Adipocyte (in vitro differentiated cells): ENCODE measurements at places on chromosomes 3 and 15.
A peak's percentile ranks its signal among the peaks of the same experiment; 100 is the strongest.

- DNase-seq: no peak
Observed at GRCh38 chr3:157876556-157876955, 229.7 kb downstream of the SHOX2 start.

DNA sequence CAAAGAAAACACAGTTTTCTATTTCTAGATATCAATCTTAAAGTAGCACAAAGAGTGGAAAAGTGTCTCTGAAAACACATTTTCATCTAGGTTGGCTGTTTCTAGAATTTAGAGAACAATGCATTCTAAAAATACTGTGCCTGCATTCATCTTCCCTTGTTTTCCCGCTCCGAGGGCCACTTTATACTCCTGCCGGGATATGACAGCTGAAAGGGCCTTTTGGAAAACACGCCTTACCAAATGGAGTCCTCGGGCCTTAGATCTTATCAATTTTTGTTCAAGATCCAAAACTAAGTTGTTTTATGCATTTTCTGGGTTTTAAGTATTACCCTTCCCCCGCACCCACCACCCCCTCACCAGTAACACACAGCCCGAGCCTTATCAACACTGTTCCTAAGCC lies 47.9 kb upstream of the ARHGEF3 start:
- no peak for DNase-seq

GRCh38 chr3:193744048-193744821 lies 151.2 kb downstream of the OPA1 start:
- no peak for DNase-seq

- DNase-seq: no peak
Observed at GRCh38 chr3:188246905-188247304, 92.9 kb downstream of the LPP start.

- no peak for DNase-seq
Observed at GRCh38 chr15:25891081-25891480, 28.0 kb upstream of the ATP10A start.

DNA sequence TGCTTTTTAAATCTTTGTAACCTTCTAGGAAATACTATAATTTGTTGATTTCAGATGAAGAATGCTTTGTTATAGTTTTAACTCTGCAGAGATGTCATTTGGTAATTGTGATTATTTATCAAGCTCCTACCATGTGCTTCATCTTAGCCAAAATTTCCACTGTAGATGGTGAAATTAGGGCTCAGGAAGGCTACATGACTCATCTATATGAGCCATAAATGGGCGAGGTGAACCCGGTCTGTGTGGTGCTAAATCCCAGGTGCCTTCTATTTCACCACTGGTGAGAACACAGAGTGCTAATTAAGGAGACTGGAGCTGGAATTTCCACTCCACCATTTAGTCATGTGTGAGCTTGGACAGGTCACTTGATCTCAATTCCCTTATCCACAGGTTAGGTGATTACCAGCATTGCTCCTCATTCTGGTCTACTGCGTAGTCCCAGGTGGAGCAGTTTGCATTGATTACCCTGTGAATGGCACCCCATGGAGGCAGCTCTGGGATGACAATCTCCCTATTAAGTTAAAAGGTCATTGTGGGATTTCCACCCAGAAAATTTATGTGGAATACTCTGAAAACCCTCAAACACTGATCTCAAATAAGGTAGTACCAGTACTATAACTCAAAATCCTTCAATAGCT lies 2.8 kb upstream of the CCR3 start:
- no peak for DNase-seq

- DNase-seq: peak; percentile 19
Observed at GRCh38 chr3:51386159-51386851, 1.2 kb downstream of the MANF start.

DNA sequence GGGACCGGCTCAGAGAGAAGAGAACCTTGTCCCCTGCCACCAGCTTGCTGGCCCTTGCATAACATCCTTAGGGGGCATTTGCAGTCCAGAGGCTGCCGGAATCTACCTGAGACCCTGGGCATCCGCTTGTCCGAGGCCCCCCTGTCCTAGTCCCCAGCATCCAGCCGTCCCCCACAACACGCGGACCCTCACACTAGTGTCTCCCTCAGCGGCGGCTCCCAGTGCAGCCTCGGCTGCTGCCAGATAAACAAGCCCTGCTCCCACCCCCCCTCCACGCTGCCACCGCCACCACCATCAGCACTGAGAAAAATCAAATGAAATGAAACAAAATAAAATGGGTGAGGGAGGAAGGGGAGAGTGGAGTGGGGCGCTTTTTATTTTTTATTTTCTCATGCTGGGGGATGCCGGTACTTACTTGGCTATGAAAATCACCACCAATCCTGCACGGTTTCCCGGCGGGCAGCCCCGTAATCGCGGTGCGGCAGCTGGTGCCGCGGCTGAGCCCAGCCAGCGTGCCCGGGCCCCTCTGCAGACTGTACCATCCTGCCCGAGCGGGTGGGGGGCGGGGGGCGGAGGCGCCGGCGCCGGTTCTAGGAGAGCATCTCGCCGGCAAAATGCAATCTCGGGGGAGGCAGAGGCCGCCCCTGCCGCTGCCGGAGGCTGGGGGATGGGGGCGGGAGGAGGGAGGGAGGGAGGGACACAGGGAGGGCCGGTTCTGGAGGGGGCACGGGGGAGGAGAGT lies at the start of gene ATP2B2:
Gene ATP2B2, minus strand, starts transcription at position 537 of the 741 bp plus-strand sequence. CDS start 56,043 bp downstream, outside the sequence.
- DNase-seq: peak; percentile 39

DNA sequence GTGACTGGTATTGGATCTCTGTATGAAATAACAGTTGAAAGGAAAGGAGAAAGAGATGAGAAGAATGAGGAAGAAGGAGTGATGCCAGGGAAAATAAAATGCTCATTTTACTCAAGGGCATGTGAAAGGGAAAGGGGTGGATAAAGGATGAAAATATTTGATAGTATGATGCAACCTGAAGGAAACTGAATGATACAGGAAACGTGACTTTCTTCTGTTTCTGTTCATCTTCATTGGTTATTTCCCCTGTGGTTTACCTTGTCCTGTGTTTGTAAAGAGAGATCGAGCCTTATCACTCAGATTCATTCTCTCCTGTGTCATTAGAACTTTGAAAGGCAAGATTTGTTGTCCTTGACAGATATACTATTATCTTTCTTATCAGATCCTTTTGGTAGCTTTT lies 243.6 kb upstream of the SLITRK3 start:
- no peak for DNase-seq

DNA sequence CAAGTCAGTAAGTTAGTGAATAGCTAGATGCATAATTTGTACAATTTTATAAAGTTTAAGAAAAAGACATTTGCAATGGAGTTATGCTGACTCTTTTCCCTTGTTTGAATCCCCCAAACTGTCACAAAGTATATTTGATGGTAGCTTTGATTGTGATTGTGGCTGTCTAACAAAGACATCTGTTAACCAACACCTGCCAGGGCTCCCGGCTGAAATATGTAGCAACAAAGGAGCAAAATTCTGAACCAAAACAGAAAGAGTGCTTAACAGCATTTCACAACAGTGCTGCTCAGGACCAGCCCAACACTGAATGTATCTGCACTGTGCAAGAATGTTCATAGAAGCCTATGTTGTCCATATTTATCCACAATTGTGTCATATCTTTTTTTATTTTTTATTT lies 39.4 kb downstream of the LEO1 start:
- no peak for DNase-seq

DNA sequence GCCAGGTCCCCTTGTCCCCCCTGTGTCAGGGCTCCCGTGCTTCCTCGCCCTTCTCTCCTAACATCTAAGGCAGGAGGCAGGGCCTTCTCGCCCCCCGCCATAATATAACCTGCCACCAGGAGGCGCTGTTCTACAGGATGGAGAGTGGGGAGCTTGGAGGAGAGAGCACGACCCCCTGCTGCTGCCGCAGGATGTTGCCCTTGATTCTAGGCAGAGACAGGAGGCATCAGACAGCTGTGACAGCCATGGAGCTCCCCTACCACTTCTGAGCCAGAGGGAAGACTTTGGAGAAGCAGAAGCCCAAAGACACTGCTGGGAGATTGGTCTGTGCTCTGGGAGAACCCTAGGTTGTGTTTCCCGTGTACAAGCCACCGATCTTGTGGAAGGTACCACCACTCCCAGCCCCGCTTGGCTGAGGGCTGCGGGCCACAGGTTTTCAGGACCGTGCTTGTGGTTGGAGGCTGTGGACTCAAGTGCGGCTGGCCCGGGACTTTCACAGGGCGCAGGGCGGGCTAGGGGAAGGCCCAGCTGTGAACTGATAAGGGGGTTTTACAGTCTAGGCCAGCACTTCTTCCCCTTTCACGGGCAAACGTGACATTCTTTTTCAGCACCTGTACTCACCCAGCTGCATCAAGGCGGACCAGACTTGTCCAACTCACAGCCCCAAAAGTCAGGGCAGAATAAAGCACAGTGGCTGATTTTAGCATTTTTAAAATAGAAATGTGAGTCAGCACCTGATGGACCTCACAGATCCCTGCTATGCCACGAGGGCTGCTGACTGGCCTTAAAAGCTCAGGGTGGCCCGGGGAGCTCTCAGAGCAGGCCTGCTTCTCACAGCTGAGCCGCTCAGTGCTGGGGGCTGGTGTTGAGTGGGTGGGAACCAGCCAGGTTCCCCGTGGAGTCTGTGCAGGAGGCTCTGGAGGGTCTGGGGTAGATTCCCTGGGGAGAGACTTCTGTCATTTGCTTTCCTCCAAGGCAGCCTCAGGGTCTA lies 2.6 kb upstream of the TIGIT start:
- peak; percentile 24 for DNase-seq

DNA sequence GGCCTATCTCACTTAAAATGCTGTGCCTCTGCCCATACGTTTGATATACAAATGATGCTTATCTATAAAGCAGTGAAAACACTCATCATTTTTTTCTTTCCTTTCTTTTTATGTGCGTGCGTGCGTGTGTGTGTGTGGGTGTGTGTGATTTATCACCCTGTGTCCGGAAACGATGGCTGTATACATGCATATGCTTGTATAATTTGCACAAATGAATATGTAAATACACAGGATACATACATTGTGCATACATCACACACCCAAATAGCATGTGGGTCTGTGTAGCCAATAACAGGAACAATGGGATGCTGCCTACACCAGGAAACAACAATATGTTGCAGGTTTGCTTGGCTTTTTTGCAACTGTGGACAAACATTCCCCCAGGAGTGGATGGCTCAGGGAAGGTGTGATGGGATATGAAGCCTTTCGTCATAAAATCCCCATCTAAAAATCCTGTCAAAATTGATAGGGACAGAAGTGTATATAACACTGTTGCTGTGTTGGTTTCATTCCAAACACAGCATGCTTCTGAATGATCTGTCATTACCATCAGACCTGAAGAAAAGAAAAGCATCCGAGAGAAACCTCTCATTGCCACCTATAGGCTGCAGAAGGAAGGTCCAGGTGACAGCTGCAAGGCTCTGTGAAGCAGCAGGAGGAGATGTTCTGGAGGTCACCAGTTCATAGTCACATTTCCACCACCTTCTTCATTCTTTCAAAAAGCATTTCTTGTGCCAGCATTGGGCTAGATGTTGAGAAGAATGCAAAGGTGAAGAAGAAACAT lies 503.9 kb upstream of the NR2F2 start:
- no peak for DNase-seq

DNA sequence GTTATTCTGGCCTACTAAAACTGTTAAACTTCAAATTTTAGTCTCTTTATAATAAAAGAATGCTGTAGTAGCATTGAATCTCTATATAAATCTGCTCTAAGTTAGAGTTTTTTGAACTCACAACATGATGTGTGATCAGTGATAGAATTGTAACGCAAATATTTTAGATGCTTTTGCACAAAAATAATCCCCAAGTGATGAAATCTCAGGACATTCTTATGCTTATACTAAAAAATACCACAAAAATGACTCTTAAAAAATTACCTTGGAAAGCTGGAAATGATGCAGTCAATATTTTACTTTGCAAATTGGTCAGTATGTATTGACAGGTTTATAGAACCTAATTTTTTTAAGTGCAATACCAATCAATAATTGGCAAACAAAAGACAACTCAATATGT lies 375.3 kb downstream of the TBC1D5 start:
- peak; percentile 40 for DNase-seq

DNA sequence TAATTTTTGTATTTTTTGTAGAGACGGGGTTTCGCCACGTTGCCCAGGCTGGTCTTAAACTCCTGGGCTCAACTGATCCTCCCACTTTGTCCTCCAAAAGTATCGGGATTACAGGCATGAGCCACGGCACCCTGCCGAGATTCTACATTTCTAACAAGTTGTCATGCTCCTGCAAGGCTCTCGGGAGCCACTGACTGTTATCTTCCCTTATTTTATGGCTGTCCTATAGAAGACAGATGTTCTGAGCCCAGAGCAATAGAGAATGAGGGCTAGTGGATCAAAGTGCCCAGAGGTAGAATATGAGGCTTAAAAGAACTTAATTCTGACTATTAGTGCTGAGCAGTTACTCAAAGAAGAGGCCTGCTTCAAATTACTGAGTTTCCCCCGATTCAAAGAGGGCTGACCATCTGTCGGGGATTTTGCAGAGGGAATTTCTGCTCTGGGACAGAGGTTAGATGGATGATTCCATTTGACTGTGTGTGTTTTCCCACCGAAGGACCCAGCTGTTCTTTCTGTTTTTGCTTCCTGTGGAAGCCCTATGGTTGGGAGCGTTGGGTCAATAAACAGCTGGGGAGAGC lies 39.5 kb downstream of the ITPR1 start:
- DNase-seq: no peak

DNA sequence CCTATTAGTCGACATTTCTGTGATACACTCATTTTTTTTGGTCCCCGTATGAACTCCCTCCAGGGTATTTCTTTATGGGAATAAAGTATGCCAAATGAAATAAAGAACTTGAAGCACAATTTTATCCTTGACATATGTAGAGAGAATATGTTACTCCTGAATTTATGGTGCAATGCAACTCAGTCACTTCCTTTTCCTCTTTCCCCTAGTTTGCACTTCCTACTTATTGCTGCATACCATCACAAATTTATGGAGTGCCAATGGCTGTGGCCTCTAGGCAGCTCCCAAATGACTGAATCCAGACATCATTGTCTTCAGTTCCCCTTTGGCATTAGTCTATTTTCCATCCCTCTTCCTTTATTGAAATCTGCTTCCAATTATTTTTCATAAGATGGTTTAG lies 403.5 kb downstream of the FHIT start:
- no peak for DNase-seq

- DNase-seq: no peak
Observed at GRCh38 chr15:83585601-83586335, 68.2 kb upstream of the ADAMTSL3 start.

- DNase-seq: no peak
Observed at GRCh38 chr3:38365469-38366062, 19.0 kb downstream of the XYLB start.

- DNase-seq: peak; percentile 34
Observed at GRCh38 chr15:66369773-66370651, 13.5 kb upstream of the TIPIN start.

DNA sequence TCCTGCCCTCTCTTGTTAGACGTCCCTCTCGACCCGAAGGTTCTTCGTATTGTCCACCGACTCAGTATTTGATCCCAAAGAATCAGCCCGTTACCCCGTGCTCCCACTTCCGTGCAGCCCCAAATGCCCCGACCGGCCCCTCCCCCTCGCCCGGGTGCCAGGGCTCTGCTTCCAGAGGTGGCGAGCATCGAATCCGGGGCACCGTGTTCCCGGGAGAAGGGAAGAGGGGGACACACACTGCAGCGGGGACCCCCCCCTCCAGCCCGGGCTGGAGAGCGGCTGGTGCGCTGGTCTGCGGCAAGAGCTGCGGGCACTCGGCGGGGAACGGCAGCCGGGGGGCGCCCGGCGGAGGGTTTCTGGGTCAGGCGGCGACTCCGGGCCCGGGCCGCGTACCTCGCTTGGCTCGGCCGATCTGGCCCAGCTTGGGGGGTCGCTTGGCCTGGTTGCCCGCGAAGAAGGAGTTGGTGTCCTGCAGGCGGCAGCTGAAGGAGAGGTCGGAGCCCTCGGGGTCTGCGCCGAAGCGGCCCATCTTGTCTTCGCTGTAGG lies 556 bp downstream of the CAMK2N2 start:
- peak; percentile 4 for DNase-seq

GRCh38 chr15:69593981-69594966 lies 141.7 kb downstream of the RPLP1 start:
- DNase-seq: peak; percentile 18
